Ecto neural progenitor cell (in vitro differentiated cells): ENCODE measurements at places on chromosomes 5 and 9.

GRCh38 chr5:142958944-142959682 is 188.9 kb downstream of the ARHGAP26 start:
- no peak for DNase-seq

GRCh38 chr5:84623019-84623418 is 238.3 kb upstream of the EDIL3 start:
- DNase-seq = no peak

DNA sequence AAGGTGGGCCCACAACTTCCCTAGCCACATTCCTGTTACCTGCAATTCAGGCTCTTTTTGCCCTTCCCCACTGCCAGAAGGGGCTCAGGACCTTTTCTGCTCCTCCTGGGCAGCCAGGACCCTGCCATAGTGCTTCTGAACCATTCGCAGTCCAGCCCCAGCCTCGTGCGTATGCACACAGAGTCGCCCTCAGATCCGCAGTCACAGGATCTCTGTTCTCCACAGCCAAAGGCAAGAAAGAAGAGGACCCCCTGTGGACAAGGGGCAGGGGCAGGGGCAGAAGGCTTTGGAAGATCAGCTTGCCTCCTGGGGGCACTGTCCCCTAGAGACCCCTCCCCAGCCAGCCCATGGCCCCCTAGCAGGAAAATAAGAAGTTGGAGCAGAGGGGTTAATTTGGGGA is 82.8 kb downstream of the PCDH1 start:
- no peak for DNase-seq

GRCh38 chr9:1125741-1126140 is 75.6 kb downstream of the DMRT2 start:
- DNase-seq = no peak

DNA sequence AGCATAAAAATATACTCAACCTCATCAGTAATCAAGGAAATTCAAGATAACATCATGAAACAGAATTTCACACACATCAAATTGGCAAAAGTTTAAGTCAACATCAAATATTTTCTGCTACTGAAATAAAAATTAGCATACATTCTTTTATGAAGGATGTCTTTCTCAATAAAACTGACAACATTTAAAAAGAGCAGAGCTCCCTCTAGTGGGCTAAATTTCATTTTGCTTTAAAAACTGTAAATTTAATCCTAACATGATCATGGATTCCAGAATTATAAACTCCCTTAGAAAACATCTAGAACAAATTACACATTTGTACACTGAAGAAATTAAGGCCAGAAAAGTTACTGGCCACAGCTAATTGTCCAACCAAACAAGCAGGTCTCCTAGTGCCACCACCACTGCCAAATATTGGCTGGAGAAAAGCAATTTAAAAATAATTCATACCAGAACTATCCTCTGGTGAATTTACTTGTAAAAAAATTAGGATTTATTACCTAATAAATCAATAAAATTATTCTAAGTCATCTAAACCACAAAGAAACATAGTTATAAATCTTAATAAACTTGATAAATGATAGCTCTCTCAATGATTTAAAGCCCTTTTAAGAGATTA is 31.2 kb downstream of the DEPDC1B start:
- no peak for DNase-seq

GRCh38 chr5:106755789-106756188 is 914.9 kb downstream of the EFNA5 start:
- no peak for DNase-seq

DNA sequence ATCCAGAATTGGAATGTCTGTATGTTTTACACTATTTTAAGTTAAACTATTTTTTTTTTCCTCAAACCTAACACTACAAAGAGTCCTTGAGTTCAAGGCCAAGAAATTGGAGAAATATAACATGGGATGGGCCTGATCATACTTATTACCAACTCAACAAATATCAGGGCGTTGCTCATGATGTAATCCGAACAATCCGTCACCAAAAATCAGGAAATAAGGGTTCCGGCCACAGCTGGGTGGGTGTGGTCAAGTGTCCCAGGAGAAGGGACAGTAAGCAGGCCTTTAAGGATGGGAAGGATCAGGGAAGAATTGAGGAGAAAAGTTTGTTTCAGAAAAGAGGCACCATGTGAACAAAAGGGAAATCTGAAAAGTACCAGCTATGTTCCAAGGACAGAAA is 29.8 kb downstream of the MED27 start:
- DNase-seq = no peak

GRCh38 chr5:61311836-61312808 is 19.9 kb upstream of the ZSWIM6 start:
- no peak for DNase-seq

DNA sequence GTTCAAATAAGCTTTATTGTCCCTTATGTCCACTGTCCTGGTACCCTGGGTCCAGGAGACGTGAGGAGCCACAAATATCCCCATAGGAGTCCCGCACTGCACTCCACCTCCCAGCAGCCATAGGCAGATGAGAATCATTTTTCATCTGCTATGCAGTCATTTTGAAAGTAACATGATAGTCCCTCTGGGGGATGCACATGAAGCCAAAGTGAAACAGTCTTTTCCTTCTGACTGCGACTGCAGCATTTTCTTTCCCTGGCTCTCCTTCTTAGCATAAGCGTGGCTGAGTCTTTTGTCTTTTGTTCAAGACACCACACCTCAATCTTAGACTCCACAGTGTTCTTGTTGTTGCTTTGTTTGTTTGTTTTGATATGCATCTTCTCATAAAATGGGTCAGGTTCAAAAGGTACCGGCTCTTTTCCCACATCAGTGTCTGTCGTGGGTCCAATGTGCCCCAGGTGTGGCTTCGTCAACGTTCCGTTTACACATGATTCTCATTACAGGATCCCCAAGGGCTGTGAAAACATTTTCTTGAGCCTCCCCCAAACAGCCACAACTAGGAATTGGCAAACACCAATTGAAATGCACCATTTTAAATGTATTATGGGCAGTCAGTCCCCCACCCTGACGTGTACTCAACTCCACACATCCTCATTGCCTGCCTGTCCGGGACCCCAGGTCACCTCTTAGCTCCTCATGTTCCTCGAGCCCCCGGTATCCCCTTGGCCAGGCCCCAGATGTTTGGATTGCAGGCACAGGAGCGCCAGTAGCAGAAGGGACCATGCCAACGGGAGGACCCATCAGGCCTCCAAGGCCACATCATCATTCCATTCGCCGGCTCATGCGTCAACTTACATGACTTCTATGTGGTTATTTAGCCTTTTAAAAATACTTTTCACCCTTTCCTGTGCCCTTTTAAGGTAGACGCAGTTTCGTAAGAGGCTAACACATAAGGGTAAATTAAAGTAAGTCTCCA is 237.8 kb upstream of the DAPK1 start:
- no peak for DNase-seq

- no peak for DNase-seq
These were observed 40.3 kb upstream of the CDKN2AIPNL start for GRCh38 chr5:134451936-134452505.

- no peak for DNase-seq
These were observed 192.1 kb upstream of the RGMB start for GRCh38 chr5:98581112-98581997.

DNA sequence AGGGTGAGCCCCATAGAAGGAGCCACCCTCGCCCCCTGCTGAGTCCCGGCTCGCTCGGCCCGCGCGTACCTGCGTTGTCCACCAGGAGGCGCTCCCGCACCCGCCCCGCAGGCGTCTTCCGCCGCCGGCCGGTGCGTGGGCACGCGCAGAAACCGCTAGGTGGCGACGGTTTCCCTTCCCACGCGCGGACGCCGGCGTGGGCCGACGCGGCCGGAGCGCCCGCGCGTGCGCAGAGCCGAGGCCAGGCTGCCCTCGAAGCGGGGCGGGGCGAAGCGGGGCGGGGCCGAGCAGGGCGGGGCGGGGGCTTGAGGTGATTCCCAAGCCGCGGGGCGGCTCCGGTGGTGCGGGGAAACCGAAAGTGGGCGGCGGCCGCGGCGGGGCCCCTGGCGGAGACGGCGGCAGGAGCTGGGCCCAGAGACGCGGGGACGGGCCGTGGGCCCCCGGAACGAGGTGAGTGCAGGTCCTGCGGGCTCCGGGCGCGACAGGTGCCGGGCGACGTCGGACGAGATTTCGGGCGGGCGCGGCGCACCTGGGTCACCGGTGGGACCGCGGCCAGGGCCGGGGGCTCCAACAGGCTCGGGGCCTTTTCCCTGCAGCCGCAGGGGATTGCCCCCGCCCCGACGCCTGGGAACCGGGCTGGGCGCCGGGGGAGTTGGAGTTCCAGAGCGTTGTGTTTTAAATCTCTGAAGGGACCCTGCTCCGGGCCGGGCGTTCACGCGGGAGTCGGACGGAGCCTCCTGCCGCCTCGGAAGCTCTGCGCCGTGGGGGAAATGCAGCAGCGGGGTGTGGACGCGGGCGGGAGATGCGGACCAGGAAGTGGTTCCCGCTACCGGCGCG is at the start of gene TDRD7:
Gene TDRD7 (plus strand): TSS at position 308 of the 837 bp plus-strand sequence. CDS start 16,370 bp downstream, outside the sequence.
- peak; percentile 87 for DNase-seq

DNA sequence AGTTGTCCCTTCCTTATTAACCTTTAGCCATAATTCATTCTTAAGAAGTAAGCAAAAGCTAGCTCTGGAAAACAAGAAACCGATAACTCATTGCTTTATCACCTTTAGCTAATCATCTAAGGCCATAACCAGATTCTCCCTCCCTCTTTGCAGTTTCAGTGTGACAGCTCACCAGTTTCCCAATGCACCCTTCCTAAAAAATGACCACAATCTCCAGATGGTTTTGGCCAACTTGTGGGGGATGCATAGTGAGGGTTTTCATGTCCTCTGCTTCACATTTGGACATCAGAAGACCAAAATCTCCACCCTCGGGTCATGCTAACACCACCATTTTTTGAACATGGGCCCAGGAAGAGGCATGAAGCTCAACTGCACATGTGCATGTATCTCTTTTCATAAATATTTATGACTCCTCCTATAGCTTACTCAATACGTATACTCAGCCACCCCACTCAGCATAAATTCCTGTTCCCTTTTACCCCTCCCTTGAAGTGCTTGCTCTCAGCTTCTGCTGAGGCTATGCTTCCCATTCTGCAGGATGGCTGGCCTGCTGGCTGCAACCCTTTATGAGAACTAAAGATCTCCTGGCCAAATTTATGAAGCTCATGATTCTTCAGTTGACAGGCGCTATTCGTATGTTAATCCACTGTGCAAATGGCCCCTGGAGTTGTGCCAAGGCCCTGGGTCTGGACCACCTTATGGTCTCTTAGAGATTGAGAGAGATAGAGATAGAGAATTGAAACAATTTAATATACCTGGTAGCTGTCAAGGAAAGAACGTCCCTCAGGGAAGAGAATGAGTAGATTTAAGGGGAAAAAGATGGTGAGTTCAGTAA is 14.8 kb downstream of the PPP3R2 start:
- DNase-seq = no peak

DNA sequence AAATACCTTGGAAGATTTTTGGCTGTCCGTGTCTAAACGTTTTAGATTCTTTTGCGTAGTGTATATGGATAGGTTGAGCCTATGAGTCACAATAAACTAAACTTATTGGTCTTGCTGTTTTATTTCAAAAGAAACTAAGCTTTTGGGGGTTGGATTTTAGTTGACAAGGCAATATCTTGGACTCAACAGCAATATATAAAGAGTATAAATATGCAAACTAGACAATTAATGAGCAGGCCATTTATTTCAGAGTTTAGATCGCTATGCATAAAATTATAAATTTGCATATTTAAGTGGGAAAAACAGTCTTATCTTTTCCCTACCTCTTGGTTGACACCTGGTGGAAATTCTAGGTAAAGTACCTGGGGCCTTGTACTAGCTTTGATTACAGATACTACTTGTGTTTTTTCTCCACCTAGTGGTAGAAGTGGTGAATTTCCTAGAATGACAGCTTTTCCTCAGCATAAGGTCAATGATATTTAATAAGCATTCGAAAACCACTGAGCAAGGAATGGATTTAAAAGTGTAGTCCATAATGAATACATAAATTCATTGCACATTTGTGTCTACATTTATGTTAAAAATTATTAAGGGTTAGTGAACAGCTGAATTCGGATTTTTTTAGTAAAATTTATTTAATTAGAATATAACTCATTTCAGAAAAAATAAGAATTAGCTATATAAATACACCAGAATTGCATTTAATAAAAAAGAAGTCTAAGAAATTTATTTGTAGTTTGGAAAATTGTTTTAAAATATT is 1.7 kb upstream of the ARRDC3 start:
- DNase-seq = no peak

DNA sequence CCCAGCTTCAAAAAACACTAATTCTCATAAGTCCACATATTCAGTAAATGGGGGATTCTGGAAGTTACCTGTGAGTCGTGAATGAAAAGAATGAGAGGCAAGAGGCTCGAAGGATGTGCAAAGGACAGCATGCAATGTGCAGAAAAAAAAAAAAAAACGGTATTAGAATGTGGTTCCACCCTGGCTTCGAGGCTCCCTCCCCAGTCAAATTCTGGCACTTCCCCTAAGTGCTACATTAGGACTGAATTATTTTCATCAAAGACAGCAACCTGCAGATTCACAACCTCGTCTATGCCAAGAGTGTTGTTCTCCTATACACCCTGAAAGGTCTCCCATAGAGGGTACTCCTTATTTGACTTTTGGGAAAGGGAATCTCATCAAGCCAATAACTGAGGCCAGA is 16.5 kb downstream of the CAPSL start:
- DNase-seq = no peak

DNA sequence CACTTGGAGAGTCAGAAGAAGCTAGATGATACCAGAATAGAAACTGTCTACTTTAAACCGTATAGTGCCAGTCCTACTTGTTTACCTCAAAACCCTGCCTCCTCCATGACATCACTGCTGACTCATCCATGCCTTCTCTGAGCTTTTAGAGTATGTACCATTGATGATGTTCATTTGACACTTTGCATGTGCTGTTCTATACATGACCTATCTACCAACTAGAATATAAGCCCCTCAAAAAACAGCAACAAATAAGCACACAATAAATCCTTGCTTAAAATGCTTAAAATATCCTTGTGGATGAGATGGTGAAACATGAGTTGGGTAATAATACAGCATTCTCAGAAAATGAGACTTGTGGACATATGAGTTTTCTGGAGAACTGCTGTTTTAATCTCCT is 2.6 kb downstream of the CTNNAL1 start:
- DNase-seq = no peak

GRCh38 chr5:156310115-156310514 is 16.8 kb upstream of the SGCD start:
- no peak for DNase-seq
